ENCODE measurements at places on chromosomes 7 and 10.
A peak's percentile ranks its signal among the peaks of the same experiment; 100 is the strongest.

DNA sequence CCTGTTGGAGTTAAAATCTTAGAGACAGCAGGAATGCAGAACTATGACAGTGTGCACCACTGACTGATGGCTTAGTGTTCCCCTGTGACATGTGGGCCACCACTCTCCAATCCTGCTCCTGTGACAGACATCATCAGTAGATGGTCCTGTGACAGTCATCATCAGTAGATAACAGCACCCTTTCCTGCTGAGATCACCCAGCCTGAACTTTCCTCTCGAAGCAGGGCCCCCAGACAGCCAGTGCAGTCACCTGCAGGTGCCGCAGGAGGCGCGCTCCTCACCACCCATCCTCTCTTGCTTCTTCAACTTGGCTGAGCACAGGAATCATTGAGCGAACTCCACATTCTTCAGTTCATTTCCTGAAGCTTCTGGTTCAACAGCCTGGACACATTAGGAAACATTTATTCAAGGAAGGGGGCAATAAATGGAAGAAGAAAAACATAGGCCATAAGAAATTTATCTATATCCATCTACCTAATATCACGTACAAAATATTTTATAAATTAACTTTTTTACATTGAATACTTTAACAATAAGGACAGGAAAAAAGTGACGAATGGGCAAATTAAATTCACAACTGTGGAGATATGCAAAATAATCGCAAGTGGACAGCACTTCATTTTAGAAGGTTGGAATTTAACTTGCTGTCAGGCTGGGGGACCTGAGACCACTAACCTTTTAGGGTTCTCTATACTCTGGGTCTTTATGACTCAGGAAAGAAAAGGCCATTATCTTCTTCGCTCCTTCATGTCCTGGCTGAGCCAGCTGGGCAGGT lies 32.0 kb upstream of the MKI67 start:
- no peak for DNase-seq

DNA sequence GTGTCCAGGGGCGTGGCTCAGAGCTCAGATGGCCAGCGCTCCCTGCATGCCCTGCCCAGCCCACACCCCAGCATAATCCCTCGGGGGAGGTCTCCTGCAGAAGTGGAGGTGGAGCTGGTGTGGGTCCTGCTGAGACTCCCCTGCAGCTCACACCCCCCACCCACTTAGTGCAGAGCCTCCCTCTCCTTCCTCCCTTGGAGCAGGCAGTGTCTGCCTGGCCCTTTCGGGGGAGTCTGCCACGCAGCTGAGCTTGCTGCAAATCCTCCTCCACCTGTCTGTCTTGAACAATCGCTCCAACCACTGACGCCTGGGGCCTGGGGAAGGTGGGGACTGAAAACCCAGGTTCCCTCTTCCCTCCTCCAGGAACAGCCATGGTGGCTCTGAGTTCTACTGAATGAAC lies 219.7 kb upstream of the PPP2R2D start:
- DNase-seq: no peak

GRCh38 chr10:3425716-3426115 lies 253.1 kb upstream of the PITRM1 start:
- DNase-seq: no peak

DNA sequence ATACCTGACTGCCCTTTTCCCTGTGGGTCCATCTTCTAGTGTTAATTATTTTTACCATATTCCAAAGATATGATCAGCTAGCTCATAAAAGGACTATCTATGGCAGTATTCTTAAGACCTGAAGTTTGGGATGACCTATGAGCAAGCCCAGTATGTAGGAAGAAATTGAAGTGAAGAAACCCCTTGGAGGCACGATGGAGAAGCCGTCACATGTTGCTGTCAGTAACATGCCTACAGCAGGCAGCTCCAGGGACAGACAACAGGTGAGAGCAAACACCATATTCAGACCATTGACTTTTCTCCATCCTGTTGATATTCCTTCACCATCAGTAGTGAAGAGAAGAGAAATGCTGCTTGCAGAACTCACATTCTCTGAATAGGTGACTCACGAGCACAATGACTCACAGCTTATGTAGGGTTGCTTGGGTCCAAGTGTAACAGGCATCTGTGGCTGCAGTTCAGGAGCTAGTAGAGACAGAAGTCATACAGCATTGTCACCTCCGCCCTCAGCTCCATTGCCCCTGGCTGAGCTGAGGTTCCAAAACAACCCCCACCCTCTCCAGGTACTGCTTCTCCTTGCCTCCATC lies 8.4 kb upstream of the LYZL2 start:
- DNase-seq: no peak

DNA sequence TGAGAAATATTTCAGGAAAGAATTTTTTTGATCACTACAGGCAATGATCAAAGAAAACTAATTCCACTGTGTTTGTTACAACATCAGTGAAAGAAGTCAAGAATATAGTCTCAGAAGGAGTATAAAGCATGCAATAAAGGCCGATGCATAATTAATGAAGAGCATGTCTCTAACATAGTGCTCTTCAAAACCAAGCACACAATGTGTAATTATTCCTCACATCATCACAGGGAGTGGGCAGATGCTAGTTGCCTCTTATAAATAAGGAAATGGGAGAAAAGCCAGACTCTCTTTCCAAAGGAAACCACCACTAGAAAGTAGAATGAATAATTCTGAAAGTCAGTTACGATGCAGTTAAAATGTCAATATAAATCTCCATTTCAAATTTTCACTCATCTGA lies 220.1 kb downstream of the TEX36 start:
- no peak for DNase-seq

DNA sequence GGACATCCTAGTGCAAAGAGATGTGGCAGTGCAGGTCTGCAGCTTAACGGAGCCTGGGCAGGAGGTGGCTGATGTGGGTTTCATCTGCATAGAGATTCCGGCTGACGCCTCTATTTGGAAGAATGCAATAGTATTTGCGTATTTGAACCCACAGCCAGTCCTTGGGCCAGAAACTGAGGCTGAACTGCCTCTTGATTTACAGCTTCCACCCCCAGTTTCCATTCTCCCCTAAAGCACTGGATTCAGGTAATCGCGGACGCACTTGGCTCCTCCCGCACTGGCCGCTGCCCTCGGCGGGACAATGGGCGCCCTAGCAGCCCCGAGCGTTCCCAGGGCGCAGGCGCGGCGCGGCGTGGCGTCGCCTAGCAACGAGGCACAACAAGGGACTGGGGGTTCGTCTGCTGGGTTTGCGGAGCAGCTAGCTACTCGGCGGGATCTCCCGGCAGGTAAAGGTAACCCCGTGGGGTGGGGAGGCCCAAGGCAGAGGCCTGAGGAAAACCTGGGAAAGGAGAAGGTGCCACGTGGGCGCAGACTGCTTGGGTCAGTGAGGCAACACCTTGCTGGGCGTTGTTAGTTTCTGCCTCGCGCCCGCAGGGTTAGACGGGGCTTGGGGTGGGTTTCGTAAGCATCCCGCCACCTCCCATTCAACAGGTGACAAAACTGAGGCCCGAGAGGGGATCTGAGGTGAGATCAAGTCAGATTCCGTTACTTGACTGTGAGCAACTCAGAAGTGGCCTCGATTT lies at the start of gene ARMC3:
Gene ARMC3 (plus strand): TSS at position 393 of the 743 bp plus-strand sequence. CDS start 3,944 bp downstream, outside the sequence.
- DNase-seq: no peak

DNA sequence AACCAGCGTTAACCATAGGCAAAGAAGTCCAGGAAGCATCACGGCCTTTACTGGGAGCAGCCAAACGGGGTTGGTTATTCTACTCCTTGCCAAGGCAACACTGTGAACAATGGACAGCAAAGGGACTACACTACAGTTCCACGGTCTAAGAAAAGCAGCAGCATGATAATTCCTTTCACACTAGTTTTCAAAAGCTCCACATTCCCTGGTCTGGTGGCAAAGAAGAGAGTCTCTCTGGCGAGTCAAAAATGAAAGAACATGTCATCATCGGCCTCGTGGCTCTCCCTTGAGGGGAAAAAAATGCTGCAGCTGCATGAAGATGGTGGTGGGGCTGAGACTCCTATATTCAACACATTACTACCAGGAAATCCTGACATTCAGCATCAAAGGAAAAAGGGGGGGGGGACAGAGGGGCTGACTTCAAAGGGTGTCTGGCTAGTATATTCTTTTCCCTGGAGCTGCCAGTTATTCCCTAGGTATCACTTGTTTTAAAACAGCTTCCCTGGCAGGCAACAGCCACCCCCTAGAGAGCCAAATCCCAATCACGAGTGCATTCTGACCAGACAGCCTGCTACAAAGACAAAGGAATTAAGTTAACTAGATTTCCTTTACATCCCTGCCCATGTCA lies 49.1 kb downstream of the SLC37A3 start:
- DNase-seq: no peak

GRCh38 chr7:142898377-142899170 lies 13.0 kb upstream of the TRPV6 start:
- DNase-seq: no peak

GRCh38 chr10:116974456-116975005 lies 30.5 kb downstream of the SHTN1 start:
- DNase-seq: no peak

- no peak for DNase-seq
These were observed 21.6 kb upstream of the ZNF37A start for GRCh38 chr10:38072552-38072951.

GRCh38 chr10:117483056-117483590 lies 59.4 kb upstream of the EMX2 start:
- DNase-seq: no peak

DNA sequence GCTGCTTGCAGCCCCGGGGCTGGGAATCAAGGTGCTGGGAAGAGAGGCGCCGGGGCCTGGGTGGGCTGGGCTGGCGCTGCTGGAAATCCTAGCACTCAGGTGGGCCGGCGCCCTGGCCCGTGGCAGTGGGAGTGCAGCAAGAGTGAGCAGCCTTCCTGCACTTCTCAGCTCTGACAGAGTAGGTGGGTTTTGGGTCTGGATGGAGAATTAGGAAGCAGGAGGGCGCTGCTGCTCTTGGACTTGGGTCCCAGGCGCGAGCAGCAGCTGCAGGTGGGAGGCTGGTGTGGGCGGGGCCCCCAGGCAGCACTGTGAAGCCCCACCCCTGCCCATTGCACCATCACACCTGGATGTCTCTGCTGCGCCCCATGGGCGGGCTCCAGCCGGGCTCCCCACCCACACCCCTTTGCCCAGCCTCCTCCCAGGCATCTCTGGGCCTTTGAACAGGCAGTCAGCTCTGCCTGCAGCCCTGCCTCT lies 6.0 kb downstream of the BRI3 start:
- no peak for DNase-seq

DNA sequence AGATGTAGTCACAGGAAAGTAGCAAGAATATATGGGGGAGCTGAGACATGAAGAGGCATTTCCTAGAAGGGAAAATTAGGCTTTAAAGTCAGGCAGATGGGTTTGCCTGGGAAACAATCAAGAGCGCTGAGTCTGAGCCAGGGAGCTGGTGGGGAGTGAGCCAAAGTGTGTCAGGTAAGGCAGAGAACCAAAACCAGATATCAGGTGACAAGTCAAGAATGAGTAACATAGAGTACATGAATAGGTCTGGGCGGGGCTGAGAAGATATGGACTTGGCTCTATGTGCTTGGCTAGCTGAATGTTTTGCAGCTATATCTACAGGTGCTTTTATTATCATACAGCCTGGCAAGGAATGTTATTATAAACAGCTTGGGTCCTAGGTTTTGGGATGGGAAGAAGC lies 49.3 kb downstream of the GPR141 start:
- DNase-seq: no peak

DNA sequence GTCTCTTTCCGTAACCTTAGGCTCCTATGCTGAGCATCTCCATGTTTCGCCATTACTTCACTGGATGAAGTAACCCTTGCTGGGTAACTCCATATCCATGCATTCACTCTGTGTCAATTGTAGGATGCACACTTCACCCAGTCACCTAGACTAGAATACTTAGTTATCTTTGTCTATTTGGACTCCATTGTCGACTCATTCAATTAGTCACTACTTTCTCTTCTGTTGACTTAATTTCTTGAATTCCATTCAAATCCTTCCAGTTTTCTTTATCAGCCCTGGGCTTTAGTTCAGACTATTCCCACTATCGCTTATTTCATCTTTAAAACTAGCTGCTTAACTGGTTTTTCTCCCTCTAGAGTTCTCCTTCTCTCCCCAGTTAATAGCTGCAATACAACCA lies 111.3 kb upstream of the TNS3 start:
- DNase-seq: no peak

DNA sequence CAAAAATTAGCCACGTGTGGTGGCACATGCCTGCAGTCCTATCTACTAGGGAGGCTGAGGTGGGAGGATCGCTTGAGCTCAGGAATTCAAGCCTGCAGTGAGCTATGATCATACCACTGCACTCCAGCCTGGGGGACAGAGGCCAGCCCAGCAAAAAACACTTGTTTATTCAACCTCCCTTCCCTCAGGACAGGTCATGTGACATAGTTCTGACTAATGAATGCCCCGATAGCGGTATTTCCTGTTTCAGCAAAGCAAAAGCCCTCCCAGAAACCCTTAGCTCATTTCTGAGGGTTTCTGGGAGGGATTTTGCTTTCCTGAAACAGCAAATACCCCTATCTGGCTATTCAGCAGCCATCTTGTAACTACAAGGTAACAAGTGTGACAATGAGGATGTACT lies 157.1 kb downstream of the GATA3 start:
- DNase-seq: no peak

DNA sequence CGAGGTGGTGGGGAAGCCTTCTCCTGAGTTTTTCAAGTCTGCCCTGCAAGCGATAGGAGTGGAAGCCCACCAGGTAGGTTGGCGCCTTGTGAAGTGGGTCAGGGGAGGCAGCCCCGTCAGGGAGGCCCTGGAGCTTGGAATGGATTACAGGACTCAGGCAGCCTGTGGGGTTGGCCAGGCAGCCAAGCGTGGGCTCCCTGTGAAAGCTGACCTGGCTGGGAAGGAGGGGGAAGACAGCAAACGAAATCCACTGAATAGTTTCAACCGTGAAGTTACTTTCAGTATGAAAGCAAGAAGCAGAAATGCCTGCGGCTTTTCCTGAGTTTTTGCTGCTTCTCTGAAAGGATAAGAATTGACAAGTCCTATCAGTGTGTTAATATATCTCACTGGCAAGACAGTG lies 36.4 kb downstream of the LHPP start:
- no peak for DNase-seq

DNA sequence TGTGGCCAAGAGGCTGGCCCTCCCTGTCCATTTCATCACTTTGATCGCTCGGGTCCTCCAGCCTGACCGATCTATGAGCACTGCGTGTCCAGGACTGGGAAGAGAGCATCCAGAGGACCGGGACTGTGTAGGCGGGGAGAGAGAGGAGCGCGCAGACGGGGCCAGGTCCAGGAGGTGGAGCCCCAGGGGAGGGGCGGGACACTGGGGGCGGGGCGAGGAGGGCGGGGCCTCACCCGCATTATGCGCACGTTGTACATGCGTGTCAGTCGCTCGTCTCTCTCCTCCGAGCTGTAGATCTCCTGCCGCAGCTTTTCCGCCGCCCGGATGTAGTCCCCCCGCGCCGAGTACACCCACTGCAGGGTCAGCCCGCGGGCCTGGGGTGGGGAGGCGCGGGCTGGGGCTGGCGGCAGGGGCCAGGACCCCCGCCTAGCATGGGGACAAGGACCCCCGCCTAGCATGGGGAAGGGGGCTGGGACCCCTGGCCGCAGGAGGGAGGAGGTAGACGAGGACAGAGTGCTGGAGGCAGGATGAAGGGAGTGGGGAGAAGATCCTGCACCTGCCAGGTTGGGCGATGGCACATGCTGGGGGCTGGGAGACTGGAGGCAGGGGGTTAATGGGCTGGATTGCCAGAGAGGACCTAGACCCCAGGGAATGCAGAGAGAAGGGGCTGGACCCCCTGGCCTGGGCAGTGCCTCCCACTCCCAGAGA lies 14.3 kb downstream of the MOSPD3 start:
- peak; percentile 46 for DNase-seq

- no peak for DNase-seq
These were observed 33.7 kb downstream of the SCRN1 start for GRCh38 chr7:29955799-29956486.

Measured in skin of body (tissue), 3 donors.